CD4-positive, alpha-beta T cell treated with Interleukin-6 for 4 hours (primary cell): ENCODE measurements at places on chromosomes 12 and 14.

GRCh38 chr14:67778792-67779191 lies 37.6 kb downstream of the ZFYVE26 start:
- DNase-seq = no peak

DNA sequence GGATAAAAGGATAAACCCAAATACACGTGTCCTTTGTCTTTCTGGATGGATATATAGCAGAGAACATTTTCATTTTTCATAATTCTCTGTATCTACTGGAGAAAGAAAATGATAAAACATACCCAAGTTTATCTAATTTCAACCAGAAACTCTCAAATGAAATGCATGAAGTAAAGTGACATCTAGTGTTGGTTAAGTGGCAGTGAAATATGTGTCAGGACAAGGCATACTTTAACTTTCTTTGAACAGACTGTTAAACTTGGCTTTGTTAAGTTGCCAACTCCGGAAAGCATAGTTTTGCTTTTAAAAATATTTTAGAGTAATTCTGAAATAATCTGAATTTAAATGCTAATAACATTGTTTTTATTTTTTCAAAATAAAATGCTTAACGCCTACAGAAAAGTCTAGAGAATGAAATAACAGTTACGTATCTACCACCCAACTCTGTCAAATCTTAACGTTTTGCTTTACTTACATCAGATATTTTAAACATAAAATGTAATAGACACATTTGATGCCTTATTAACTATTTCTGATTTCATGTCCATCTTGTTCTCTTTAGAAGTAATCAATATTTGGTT lies 25.2 kb upstream of the NTN4 start:
- DNase-seq = no peak

- no peak for DNase-seq
Observed at GRCh38 chr12:70645494-70646317, 8.5 kb upstream of the PTPRB start.

DNA sequence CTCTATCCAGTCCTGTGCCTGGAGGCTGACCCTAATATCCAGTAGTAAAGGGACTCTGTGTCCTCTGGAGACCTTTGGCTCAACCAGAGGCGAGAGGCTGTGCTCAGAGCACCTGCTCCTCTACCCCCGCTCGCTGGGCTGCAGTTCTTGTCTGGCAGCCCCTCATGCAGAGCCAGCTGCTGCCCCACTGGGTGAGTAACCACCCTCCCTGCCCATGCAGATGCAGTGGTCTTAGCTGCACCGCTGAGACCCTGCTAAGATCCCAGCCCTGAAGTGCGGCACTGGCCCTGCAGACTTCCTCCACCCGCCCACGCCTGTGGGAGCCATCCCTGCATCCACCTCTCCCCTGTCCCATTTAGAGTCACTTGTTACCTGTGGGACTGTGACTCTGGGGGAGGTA lies 347.5 kb upstream of the SFSWAP start:
- no peak for DNase-seq

DNA sequence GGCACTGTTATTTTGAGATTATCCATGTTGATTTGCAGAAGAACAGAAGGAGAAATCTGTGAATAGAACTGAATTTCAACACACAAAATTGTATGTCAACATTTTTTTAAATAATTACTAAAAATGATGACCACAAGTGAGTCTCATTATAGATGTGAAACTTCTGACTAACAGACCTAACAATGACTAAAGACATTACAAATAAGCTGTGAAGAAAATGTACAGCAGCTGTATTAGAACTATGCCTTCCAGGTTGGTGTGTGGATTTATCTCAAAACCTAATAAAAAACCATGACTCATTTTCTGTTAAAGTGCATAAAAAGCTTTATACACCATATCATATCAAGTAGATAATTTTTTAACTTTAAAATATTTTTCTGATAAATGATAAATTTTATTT lies 22.5 kb upstream of the FOXG1 start:
- no peak for DNase-seq

GRCh38 chr12:11667171-11667570 lies 17.7 kb downstream of the ETV6 start:
- DNase-seq = no peak

DNA sequence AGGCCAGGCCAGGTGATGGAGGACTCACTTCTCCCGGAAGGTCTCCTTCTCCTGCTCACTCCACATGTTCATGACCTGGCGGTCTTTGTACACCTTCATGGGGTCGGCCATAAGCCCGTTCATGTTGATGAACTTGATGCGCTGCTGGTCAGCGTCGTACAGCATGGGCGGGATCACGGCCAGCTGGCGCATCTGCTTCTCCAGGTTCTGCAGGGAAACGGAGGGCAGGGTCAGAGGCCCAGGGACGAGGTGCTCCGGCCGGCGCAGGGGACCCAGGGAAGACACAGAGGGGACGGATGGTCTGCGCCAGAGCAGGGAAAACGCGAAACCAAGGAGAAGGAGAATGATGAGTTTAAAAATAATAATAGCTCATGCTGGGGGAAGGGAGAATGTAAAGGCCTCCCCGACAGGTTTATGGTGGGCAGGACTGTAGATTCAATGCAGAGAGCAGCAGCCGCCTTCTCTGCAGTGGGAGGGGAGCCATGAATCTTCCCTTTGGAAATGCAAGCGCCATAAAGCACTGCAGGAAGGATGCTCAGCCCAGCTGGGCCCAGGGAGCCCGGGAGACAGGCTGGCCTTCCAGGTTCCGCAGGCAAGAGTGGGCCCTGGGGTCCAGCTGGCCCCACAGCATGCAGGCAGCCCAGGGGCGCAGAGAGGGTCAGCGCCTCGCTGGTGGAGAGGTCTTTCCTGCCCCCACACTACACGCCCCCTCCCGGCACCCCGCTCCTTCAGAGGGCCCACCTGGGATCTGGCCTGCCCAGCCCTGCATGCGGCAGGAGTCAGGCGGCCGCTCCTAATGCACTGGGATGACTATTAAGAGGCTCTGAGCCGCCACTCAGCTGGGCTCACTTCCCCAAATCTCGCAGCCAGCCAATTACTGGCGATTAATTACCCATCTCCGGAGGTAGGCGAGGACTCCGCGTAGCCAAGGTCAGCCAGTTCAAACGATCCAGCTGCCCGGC lies 132.0 kb downstream of the RFLNA start:
- no peak for DNase-seq
